ENCODE measurements at places on chromosomes 6 and 20.

GRCh38 chr20:63361519-63362435 is 628 bp upstream of the CHRNA4 start:
- DNase-seq: no peak

DNA sequence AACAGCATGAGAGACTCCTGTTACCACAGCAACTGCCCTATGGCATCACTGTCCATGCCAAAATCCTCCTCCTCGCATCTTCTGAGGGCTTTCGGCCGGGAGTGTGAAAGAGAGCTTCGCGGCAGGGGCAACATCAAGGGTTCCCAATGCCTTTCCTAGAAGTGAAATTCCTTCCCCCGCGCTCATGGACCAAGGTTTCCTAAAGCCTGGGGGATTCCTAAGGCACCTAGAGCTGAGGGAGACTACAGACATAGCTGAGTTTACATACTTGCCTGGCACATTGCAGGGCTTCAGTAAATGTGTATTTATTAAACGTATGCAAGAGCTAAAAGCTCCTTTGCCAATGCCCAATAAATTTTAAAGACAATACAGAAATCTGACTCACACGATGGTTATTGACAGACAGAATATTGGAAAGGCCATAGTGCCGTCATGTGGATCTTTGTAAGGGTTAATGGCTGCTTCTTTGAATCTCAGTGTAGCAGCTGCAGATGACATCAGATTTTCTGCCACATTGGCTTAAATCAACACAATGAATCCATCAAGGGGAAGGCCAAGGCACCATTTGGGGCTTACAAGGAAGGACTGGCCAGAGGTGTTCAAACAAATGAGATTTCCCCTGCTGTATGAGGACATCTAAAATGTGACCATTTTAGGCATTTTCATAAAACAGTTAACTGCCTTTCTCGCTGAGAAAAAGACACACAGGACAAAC is 281.2 kb upstream of the JARID2 start:
- DNase-seq: no peak

- DNase-seq: no peak
These were observed 5.9 kb downstream of the F13A1 start for GRCh38 chr6:6314596-6314995.

DNA sequence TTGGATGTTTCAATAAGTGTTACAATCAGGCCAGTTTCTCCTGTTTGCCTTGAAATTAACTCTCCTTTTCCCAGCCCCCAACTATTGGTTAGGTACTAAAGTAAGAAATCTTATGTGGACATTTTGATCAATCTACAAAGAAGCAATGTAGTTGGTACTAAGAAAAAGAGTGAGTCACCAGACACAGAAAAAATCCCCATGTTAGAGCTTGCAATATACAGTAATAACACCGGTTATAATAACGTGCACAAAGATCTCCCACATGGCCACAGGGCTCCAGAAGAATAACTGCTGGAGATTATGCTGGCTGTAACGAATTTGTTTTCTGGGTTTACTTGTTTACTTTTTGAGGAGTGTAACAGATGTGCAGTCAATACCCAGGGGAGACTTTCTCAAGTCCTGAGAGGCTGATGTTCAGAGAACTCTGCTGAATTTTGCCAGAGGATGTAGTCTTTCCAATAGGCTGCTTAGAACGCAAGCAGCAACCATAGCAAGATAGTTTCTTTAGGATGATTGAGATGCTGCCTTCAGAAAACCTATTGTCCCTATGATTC is 166.2 kb upstream of the SPACA1 start:
- DNase-seq: no peak

- DNase-seq: no peak
These were observed 351.7 kb upstream of the ARID1B start for GRCh38 chr6:156425359-156426020.

GRCh38 chr6:118641042-118641441 is 10.3 kb downstream of the CEP85L start:
- no peak for DNase-seq

DNA sequence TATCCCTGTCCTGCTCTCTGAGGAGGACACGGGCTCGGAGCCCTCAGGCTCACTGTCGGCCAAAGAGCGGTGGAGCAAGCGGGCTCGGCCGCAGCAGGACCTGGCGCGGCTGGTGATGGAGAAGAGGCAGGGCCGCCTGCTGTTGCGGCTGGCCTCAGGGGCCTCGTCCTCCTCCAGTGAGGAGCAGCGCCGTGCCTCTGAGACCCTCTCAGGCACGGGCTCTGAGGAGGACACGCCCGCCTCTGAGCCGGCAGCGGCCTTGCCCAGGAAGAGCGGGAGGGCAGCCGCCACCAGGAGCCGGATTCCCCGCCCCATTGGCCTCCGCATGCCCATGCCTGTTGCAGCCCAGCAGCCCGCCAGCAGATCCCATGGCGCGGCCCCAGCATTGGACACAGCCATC is 14.2 kb upstream of the SLC22A7 start:
- DNase-seq: no peak

- DNase-seq: no peak
These were observed 3.4 kb upstream of the TUBB2B start for GRCh38 chr6:3230900-3231246.

GRCh38 chr6:150620244-150620643 is 20.6 kb downstream of the PLEKHG1 start:
- no peak for DNase-seq

GRCh38 chr6:165988757-165989456 is 178.7 kb downstream of the TBXT start:
- no peak for DNase-seq

DNA sequence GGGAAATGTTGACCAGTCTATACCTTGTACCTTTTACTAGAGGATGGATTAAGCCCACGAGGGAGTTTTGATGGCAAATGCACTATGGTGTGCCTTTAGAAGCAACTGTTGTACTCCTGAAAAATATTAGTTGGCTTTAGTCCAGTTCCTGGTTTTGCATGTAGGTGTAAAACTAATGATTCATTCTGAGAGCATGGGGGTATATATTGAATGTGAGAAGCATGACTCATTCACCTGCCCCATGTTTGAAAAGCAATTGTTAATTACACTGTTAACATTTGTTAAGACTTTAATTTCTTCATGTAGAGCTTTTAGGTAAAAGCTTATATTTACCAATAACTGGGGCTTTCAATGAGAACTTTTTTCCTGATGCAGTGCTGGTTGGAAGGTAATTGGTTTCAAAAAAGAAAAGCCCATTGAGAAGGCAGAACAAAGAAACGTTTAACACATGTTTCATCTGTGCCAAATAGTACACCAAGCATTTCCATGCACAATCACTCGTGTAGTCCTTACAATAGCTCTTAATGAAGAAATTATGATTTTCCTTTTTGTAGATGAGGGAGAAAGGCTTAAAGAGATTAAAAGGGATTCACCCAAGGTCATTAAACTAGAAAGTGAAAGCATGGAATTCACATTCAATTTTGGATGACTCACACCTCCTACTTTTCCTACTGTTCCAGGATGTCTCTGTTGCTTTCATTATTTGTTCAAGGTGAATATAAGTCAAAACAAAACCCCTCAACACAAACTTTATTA is 134.1 kb downstream of the CCDC170 start:
- DNase-seq: no peak

GRCh38 chr20:32709632-32710121 is 33.6 kb downstream of the COMMD7 start:
- DNase-seq: no peak

DNA sequence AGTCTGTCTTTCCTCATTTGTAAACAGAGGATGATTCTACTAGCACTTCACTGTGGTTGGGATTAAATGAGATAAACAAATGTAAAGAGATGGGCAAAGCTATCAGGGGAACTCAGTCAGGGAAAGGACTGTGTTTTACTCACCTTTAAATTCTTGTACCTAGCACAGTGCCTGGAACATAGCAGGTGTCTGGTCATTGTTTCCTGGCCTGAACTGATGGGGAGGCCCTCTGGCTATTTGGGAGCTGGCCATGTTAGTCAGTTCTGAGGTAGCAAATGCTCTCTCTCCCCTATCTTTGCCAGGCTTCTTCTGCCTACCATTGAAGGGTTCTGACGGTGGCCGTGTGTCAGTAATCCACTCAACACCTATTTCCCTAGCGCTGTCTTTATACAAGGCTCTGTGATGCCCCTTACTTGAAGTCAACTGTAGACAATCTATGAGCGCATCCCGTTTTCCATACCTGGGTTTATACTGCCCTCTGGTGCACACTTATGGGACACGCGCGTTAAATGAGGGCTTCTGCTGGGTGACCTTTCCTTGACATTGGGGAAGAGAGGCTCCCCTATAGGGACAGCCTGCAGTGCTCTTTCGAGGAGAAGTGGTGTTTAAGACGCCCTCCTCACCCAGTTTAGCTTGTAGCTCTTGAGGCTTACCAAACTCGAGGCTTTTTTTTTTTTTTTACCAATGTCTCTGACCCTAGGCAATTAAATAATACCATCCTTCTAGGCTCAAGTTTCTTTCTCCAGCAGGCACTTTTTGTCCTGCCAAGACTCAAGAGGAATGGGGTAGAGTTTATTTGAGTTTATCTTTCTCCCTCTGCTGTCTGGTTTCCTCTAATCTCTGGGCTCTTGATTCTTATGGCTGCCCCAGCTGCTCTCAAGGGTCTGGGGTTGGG is 4.0 kb upstream of the SPATS1 start:
- peak; percentile 63 for DNase-seq

- DNase-seq: no peak
These were observed 98.6 kb upstream of the MRPS10 start for GRCh38 chr6:42315991-42316970.

DNA sequence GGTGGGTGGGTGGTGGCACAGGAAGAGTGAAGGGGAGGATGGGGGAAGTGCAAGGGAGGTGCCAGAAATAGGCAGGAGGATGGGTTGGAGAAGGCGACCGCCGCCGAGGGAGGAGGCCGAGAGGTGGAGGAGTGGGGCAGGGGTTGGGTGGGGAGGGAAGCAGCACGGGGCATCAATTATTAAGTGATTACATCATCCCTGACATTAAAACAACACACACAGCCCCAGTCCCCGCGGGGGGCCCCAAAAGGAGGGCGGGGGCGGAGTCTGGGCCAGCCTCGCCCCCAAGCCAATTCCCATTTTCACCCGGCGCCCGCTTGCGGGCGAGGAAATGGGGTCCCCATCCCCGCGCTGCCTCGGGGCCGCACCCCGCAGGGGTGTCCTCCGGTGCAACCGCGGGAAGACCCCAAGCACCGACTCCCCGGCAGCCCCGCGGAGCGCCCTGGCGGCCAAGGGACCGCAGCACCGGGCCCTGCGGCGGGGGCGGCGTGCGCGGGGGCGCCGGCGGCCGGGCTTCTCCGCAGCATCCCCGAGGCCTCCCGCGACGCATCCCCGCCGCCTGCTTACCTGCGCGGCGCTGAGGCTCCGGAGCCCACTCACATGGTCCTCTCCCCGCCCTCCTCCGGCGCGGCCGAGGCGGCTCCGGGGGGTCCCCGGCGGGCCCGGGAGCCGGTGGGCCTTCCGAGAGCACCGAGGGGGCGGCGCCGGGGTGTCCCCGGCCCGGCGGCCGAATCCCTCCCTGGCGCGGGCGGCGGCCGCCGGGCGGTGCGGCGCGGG is 663 bp downstream of the FYN start:
- DNase-seq: peak; percentile 53

DNA sequence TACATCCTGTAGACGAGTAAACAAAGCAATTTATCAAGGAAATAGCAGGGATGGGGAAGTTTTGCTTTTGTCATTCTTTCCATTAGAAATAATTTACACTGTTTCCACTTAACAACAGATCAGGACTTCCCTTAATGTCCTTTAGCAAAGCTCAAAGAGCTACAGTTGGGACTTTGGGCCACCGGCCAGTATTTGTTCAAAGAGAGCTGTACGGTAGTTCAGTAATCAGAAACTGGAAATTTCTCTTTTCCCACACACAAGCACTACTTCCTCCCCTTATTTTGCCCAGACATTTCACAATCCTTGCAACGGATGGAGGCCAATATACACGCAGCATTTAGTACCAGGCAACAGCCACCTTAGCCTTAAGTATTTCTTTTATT is 12.1 kb upstream of the HINT3 start:
- DNase-seq: no peak

- DNase-seq: no peak
These were observed 247.6 kb downstream of the DLL1 start for GRCh38 chr6:170043150-170043819.

GRCh38 chr6:47240277-47240890 is 69.3 kb downstream of the TNFRSF21 start:
- no peak for DNase-seq

All from activated T-cell treated with anti-CD3 and anti-CD28 coated beads for 24 hours (primary cell).